HAP-1 (cell line): ENCODE measurements at places on chromosomes 12 and 14.

DNA sequence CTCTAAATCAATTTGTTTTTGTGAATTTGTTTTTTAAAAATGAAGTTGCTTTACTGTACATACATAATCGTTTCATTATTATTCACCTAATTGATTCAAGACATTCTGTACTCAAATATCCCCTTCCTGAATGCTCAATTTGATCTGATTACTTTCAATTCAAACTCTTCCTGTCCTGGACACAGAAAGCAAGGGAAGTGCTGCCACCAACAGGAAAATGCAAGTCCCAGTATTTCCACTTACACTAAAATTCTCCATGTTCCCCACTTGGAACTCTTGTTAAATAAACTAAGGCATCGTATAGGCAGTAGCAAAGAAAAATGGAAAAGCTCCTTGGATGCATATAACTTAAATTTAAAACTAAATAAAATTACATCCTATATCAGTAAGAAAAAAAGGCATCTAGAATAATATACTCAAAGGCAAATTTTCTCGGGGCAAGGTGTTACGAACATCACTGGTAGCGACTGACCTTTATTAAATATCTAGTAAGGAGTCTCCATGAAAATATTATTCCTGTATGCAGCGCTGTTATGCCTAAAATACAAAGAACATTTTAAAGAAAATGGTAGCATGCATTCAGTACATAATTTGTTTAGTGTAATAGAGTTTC, 72.0 kb upstream of the DBX2 start:
- peak; percentile 12 for DNase-seq

GRCh38 chr12:102543494-102544485, 63.4 kb upstream of the IGF1 start:
- no peak for DNase-seq

GRCh38 chr14:38880643-38881524, 222.2 kb downstream of the SEC23A start:
- no peak for DNase-seq

- DNase-seq, result no peak
Measured at GRCh38 chr12:13186302-13186701, 10.2 kb upstream of the EMP1 start.

GRCh38 chr14:68040633-68041369, 221.2 kb downstream of the RAD51B start:
- no peak for DNase-seq

- DNase-seq, result no peak
Measured at GRCh38 chr12:131425112-131426075, 285.5 kb upstream of the SFSWAP start.

DNA sequence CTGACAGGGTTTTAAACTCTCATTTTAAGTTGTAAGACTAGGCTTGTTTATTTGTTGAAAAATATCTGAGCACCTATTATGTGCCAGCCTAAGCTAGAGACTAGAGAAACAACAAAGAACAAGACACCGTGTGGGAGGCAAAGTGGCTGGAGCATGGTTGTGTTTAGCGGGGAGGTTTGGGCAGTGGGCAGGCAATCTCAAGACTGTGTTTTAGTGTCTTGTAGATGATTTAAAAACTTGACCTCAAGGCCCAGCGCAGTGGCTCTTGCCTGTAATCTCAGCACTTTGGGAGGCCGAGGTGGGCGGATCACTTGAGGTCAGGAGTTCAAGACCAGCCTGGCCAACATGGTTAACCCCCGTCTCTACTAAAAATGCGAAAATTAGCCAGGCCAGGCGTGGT, 7.8 kb downstream of the RPL36AL start:
- DNase-seq, result no peak

DNA sequence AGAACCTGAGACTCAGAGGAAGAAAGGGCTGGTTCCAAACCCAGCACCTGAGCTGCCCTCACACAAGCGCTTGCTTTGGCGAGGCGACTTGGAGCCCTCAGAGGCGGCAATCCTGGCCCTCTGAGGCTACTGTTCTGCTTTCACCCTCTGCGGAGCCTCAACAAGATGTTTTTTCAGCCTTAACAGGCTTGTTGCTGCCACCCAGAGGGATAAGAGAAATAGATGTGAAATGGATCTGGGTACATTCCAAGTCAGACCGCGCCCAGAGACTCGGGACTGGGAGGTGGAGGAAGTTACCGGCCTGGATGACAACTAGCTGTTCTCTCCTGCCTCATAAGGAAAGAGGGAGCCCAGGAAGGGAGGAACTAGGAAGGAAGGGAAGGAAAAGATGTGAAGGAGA, 89.6 kb downstream of the TTC7B start:
- DNase-seq, result no peak

DNA sequence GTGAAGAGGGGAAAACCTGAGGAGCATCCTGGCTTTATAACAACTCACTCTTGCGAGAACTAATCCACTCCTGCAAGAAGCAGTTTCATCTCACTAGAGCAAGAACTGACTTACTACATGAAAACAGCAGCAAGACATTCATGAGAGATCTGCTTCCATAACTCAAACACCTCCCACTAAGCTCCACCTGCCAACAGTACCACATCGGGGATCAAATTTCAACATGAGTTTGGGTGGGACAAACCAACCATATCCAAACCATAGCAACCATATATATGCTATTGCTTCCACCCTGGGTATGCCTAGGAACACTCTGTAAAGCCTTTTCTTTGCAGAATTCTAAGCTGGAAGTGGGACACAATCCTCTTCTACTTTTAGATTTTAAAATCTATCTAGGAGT, 13.9 kb upstream of the AVPR1A start:
- no peak for DNase-seq

DNA sequence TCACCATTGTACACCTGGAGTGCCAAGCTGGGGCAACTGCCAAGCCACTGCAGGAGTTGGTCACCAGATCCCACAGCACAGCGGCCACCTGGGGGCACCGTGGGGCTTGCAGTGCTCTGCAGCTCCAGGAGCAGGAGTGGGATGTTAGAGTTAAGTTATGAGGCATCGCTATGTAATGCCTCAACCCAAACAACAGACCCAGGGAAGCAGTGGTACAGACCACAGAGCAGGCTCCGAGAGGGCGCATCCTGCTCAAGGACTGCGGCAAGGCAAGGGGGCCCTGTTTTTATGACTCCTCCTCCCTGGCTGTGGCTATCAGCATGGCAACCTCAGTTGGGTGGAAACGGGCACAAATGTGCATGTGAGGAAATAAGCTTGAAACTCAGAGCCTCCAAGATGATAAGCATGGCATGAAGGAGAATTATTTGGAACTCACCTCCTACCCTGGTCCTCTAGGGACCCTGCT, 63.1 kb downstream of the ARL6IP4 start:
- DNase-seq, result no peak

DNA sequence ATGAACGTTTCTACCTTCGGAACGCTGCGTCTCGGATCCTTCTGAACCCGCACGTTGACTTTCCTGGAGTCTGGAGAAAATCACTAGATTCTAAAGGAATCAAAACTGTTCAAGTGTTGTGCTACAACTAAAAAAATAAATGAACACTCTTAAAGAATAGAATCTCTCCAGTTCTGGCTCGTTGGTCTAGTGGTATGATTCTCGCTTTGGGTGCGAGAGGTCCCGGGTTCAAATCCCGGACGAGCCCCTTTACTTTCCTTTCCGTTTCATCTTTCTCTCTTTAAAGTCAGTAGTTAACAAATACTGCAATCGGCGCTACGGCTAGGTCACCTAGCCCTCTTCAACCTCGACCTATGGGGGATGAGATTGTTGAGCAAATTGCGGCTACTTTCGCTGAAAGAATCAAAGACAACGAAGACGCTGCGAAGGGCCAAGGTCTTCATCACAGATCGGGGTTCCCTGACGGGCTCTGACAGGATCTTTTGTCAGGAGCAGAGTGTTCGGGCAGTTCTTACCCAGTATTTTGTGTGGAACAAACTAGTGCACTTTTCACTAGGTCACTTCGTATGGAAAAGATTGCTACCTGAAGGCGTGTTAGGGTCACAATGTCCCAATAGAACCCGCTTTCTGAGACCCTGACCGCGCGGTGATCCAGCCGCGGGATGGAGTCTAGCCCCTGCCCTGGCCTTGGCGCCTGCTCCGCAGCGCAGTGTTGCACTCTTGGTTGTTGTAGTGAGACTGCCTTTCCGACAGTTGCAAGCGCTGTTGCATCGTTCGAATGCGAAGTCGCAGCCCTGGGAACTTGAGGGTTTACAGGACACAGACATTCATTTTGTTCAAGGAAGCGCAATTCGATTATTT, 8.4 kb downstream of the OR6S1 start:
- peak; percentile 88 for DNase-seq
